Spinal cord (tissue), 10 donors: ENCODE measurements at places on chromosomes 13 and 19. TPM values are rescaled to one million over a fixed set of nuclear protein-coding genes. Genes with fewer than 3 reads are reported as not detected.

- no peak for DNase-seq
- H3K36me3 ChIP-seq: no peaks in the 10 kb centered on the region
- no peak overlapping the region for H3K4me3 ChIP-seq
- no peak overlapping the region for H3K27ac ChIP-seq
- H3K4me1 ChIP-seq: no peaks in the 10 kb centered on the region
These were observed 25.4 kb downstream of the VWA8 start for GRCh38 chr13:41935501-41935900.

DNA sequence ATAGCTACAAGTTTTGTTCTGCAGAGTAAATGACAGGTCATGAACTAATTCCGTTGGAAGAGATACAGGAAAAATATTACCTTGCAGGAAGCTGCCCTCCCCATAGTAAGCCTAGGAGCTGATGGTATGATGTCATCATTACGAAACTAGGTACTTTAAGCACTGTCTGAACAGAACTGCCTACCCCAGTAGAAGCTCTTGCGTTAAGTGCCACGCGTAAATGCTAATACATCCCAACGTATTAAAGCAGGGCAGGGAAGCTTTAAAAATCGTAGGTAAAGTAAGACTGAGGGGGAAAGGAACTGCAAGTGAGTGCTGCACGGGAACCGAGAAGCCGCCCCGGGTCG, 572 bp downstream of the UGGT2 start:
- H3K4me3 ChIP-seq: peak overlapping the region; percentile 87
- DNase-seq: no peak
- no peaks in the 10 kb centered on the region for H3K27me3 ChIP-seq

Gene YJU2
- 27.0 TPM for polyA plus RNA-seq

Gene RASAL3
- 3.6 TPM for polyA plus RNA-seq

DNA sequence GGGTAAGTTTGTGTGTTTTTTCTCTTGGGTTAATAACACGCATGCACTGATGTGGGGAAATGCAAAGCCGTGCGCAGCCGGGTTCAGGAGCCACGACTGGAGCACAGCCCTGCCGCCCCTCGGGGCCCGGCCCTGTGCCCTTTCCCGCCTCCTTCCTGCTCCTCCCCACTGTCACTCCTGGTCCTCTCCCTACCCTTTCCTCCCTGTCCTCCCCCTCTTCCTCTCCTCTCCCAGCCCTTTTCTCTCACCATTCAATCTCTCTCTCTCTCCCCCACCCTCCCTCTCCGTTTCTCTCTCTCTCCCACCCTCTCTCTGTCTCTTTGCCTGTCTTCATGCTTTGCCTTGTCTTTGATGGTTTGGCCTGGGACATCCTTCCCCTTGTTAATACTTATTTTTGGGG, 27.2 kb downstream of the PLEKHJ1 start:
- H3K4me1 ChIP-seq: no peaks in the 10 kb centered on the region
- peaks cover 96% of the 10 kb centered on the region for H3K36me3 ChIP-seq
- H3K4me3 ChIP-seq: no peak overlapping the region
- no peak for DNase-seq
- H3K27ac ChIP-seq: no peak overlapping the region

GRCh38 chr13:65642301-65642700, 1587.8 kb downstream of the PCDH9 start:
- no peak overlapping the region for H3K27ac ChIP-seq
- no peaks in the 10 kb centered on the region for H3K36me3 ChIP-seq
- H3K4me1 ChIP-seq: no peaks in the 10 kb centered on the region
- H3K4me3 ChIP-seq: no peak overlapping the region

DNA sequence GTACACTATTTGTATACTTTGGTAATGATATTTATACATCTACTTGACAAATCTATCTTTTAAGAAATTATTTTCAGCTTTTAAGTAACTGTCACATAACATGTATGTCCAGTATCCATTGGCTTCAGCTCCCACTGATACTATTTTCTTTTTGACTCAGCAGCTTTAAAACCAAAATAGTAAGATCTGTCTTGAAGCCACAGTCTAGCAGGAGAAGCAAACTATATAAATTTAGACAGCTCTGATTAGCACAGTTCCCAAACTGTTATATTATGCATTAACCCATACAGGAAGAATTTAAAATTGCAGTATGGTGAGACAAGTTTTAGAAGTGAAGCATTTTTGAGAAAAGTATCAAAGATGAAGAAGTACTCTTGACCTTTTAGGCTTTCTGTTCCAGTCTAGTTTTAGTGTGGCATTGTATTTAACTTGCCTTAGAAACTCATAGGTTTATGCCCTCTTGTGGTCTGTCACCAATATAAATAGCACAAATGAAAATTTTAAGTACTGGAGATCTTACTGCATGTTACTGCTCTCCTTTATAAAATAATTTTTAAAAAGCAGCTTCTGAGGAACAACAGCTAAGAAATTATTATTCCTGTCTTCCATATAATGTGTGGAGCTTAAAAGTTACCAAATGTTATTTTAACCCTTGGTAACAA, 24.7 kb downstream of the URI1 start:
- no peak for DNase-seq
- H3K4me3 ChIP-seq: no peak overlapping the region
- H3K4me1 ChIP-seq: no peaks in the 10 kb centered on the region
- no peak overlapping the region for H3K27ac ChIP-seq

DNA sequence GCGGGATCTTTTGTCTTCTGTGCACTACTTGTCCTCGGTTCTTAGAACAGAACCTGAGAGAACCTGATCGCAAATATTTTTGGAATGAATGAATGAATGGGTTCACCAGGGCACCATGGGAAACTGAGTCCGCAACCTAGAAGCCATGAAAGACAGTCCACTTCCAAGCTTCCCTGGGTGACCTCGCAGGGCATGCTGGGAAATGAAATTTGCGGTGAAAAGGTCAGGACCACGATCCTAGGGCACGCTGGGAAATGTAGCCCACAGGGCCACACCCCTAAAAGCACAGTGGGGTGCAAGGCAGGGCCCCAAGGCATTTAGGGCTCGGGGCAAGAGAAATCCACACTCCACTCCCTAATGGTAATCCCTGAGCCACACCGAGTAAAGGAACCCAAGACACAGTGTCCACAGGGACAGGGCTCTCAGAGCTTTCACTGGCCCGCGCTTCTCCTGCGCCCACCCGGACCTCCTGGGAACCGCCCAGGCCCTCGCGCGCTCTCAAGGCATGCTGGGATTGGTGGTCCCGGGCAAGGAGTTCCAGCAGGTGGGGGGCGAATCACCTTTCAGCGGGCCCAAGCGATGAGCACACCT, 1.1 kb upstream of the PPP1R12C start:
- peak overlapping the region; percentile 84 for H3K27ac ChIP-seq
- peaks cover 47% of the 10 kb centered on the region for H3K4me1 ChIP-seq
- peak; percentile 97 for DNase-seq
- peak overlapping the region; percentile 68 for H3K4me3 ChIP-seq

DNA sequence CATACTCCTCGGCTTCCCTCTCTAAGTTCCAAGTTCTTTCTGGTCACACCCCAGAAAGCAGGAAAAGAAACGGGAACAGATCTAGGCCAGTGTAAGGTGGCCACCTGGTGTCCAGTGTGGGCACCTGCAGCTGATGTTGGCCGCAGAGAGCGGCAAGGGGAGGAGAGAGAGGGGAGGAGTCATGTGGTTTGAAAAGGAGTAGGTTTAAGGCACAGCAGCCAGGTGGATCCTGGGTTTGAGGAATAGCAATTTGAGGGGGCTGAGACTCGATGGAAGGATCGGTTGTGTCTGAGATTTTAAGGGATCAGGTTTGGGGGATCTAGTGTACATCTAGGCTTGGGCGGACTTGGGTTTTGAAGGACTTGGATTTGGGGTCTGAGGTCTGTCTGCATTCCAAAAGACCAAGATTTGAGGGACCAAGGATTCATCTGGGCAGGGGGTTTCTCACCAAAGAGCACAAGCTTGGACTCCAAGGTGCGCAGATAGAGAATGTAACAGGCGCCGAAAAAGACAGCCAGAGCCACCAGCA, 1.2 kb downstream of the RABAC1 start:
- H3K4me1 ChIP-seq: peaks cover 23% of the 10 kb centered on the region
- H3K4me3 ChIP-seq: peak overlapping the region; percentile 98

Gene KLK13
- polyA plus RNA-seq: 0.65 TPM

DNA sequence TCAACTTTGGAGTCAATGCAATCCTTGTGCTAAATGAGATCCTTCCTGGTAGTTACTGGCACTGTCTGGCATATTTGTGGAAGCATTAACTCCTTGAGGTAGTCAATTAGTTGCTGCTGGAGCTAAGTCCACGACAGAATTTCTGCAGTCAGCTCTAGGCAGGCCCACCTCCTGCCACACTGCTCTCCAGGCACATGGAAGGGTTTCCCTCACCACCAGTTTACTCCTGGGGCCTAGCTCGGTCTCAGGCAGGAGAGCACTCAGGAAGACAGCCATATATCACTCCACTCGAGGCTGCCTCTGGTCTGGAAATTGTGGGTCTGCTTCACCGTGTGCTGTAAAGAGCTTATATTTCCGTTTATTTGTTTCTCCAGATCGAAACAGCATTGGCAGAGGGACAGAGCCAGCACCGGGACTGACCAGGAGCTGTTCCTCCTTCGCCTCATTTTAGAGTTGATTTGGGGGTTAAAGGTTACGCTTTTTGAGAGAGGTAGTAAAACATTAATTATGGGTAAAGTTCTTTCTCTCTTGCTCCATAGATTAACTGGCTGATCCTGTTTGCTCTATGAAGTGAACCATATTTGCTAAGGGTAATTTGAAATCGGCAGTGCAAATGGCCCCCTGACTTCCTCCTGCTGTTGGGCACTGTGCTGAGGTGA, 20.6 kb upstream of the GTF3A start:
- no peaks in the 10 kb centered on the region for H3K27me3 ChIP-seq
- no peak overlapping the region for H3K27ac ChIP-seq
- no peak for DNase-seq
- H3K36me3 ChIP-seq: no peaks in the 10 kb centered on the region

GRCh38 chr19:49939721-49940481, 10.6 kb upstream of the NUP62 start:
- peaks cover 9% of the 10 kb centered on the region for H3K4me1 ChIP-seq
- no peak for DNase-seq
- H3K36me3 ChIP-seq: no peaks in the 10 kb centered on the region
- no peak overlapping the region for H3K27ac ChIP-seq

Gene ICAM5
- 3.7 TPM for polyA plus RNA-seq

- no peaks in the 10 kb centered on the region for H3K4me1 ChIP-seq
- DNase-seq: no peak
- H3K4me3 ChIP-seq: no peak overlapping the region
- H3K27ac ChIP-seq: no peak overlapping the region
- no peaks in the 10 kb centered on the region for H3K36me3 ChIP-seq
- H3K27me3 ChIP-seq: no peaks in the 10 kb centered on the region
These were observed 789.2 kb downstream of the PCDH9 start for GRCh38 chr13:66440938-66441337.

- DNase-seq: no peak
- H3K36me3 ChIP-seq: no peaks in the 10 kb centered on the region
- H3K4me3 ChIP-seq: no peak overlapping the region
These were observed 449.2 kb downstream of the TSHZ3 start for GRCh38 chr19:30900051-30900450.

DNA sequence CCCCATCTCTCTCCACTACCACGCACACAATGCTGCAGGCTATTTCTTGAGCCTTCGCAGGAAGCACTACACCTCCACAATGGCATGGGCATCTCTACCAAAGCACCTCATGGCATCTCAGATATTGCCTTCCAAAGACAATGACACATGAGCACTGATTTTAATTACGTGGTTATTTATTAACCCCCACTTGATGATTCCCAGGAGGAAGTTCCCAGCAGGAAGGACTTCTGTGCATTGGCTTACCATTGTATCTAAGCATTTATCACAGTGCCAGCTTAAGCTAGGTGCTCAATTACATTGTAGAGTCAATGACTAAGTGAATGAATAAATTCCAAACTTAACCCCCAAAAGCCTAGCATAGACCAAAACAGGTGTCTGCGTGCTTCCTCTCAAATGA, 101.4 kb downstream of the ABCC4 start:
- H3K4me1 ChIP-seq: peaks cover 11% of the 10 kb centered on the region
- H3K27ac ChIP-seq: no peak overlapping the region
- no peak for DNase-seq

- H3K36me3 ChIP-seq: peaks cover 14% of the 10 kb centered on the region
- no peaks in the 10 kb centered on the region for H3K27me3 ChIP-seq
- peaks cover 39% of the 10 kb centered on the region for H3K4me1 ChIP-seq
- H3K4me3 ChIP-seq: no peak overlapping the region
- peak; percentile 93 for DNase-seq
- H3K27ac ChIP-seq: peak overlapping the region; percentile 76
These were observed 15.8 kb downstream of the TECR start for GRCh38 chr19:14544977-14545715.

GRCh38 chr19:4849019-4849418, 17.5 kb upstream of the TICAM1 start:
- DNase-seq: no peak
- H3K27ac ChIP-seq: no peak overlapping the region
- no peaks in the 10 kb centered on the region for H3K4me1 ChIP-seq
- peaks cover 50% of the 10 kb centered on the region for H3K36me3 ChIP-seq
- H3K27me3 ChIP-seq: no peaks in the 10 kb centered on the region

Gene ADGRE1
- polyA plus RNA-seq: not detected

DNA sequence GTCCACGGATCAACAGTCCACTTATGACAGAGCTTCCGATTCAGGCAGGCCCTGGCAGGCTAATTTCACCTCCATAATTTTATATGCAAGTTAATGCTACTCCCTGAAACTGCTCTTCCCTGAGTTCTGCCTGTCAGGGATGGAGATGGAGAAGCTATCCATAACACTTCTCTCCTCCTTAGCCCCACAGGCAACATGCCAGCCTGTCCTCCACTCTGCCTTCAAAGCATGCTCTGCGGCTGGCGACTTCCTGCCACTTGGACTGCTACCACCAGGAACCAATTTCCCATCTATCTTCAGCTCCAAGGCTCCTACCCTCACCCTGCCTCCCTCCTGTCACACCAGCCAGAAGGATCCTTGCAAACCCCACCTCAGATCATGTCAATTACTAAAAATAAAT, 35.4 kb downstream of the GSX1 start:
- no peak overlapping the region for H3K27ac ChIP-seq
- no peak for DNase-seq
- peaks cover 54% of the 10 kb centered on the region for H3K27me3 ChIP-seq
- H3K4me1 ChIP-seq: peaks cover 18% of the 10 kb centered on the region
- H3K36me3 ChIP-seq: no peaks in the 10 kb centered on the region

- no peaks in the 10 kb centered on the region for H3K4me1 ChIP-seq
- H3K4me3 ChIP-seq: no peak overlapping the region
- no peak overlapping the region for H3K27ac ChIP-seq
- DNase-seq: no peak
- H3K36me3 ChIP-seq: no peaks in the 10 kb centered on the region
- no peaks in the 10 kb centered on the region for H3K27me3 ChIP-seq
These were observed 490.0 kb upstream of the SGCG start for GRCh38 chr13:22690756-22691155.

DNA sequence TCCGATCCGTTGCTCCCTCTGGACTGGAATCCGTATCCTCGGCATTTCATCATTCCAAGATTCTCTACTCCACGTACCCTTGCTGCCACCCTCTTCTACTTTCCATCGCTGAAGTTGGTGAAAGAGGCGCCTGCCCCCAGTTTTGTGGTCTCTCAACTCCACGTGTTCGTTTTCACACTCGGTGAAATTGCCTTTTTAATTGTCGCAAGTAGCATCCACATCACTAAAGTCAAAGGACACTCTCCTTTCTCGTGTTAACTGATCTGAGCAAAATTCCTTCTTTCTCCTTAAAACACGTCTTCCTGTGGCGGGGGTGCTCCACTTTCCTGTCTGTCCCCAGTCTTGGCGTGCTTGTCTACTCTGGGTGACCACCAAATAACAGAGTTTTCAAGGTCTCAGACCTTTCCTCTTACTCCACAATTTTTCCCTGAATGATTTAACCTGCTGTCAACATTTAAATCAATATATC, 1.1 kb upstream of the TMTC4 start:
- H3K36me3 ChIP-seq: no peaks in the 10 kb centered on the region
- H3K27me3 ChIP-seq: peaks cover 7% of the 10 kb centered on the region
- peak overlapping the region; percentile 76 for H3K4me3 ChIP-seq
- no peak for DNase-seq

Gene CRX
- 0.18 TPM for polyA plus RNA-seq

Gene CFAP97D2
- 0.65 TPM for polyA plus RNA-seq
